Nucleus accumbens (tissue), 56 donors: ENCODE measurements at places on chromosomes 5 and 9.

DNA sequence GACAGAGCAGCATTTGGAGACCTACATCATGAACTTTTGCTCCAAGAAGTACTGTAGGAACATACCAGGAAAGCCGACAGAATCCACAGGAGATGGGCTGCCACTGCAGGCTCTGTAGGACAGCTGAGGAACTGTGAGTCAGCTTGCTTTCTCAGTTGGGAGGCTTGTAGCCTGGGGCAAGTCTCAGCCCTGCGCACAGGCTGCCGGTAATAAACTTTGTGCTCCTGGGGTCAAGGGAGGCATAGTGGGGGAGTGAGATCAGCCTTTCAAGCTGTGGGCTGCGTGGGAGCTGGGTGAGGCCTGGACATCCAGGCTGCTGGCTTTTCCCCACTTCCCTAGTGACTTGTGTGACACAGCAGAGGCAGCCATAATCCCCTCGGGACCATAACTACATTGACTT is 718.0 kb upstream of the CDH10 start:
- no peak for DNase-seq

- no peak for DNase-seq
These were observed 9.0 kb downstream of the LCP2 start for GRCh38 chr5:170288551-170288950.

DNA sequence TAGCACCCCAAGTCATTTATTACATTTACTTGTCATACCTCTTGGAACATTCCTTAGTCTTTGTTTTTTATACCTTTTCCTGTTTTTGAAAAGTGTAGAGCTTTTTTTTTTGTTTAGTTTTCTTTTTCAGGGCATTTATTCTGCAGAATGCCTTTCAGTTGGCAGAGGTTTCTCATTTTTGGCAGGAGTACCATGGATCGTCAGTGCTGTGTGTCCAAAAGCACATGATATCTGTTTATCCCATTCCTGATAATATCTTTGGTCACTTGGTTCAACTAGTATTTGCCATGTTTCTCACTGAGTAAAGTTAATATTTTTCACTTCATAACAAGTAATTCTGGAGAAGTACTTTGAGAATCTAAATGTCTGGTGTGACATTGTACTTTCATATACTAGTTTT is 10.7 kb downstream of the OGN start:
- no peak for DNase-seq

DNA sequence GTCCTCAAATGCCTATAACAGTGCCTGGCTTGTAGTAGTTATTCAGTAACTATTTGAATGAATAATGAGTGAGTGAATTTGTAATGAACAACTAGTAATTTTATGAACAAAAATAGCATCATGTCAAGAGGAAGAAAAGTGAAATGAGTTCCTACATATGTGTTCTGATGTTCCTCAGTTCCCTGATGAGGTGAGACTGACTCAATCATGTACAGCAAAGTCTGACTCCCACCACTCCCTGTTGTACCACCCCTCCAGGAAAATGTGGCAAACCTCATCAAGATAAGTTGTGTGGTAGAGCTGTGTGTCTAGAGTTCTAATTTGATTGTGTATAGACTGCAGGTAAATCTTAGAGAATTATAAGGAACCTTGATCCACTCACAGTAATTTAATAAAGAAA is 201.6 kb downstream of the GOLPH3 start:
- no peak for DNase-seq

DNA sequence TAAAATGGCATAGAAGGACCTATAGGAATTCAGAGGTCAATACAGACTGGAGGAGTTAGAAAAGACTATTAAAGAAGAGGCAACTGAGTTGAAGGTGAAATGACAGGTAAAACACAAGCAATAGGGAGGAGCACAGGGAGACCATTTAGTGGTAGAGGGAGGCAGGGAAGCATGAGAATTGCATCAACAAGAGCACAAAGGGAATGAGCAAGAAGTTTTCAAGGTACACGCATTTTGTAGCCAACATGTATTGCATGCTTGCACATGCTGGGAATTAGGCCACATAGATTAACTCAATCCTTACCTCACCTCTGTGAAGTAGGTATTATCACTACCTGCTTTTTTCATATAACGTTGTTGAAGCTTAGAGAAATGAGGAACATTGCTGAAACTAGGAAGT is 42.3 kb downstream of the PLPP1 start:
- no peak for DNase-seq

DNA sequence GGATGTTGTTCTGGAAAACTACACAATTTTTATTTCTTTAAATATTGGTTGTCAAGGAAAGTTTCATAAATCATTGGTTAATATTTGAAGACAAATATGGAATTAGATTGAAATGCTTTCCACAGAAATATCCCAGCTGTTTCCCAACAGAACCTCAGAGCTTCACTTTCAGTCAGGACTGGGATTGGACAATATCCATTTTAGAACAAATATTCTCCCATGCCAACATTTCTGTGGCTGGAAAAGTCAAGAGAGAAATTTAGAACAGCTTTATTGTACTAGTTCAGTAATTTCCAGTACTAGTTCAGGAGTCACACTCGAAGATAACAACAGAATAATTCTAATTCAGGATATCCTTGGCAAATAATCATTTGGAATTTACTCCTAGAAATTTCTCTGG is 116.1 kb upstream of the TUT7 start:
- DNase-seq, result no peak

DNA sequence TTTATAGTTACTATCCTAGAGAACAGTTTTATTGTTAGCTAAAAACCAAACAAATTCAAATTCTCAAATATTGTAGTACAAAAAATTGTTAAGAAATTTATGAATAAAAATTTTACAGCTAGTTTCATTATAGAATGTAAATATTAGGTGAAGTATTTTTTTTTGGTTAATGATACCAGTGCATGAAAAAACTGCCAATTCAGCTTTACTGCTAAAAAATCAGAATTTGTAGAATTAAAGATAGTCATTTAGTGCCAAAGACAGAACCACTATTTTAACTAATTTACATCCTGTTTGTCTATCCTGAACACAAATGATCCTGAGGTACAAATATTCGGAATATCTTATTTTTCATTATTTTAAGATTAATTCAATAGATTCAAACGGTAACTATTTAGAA is 202.6 kb downstream of the FER start:
- DNase-seq, result no peak

DNA sequence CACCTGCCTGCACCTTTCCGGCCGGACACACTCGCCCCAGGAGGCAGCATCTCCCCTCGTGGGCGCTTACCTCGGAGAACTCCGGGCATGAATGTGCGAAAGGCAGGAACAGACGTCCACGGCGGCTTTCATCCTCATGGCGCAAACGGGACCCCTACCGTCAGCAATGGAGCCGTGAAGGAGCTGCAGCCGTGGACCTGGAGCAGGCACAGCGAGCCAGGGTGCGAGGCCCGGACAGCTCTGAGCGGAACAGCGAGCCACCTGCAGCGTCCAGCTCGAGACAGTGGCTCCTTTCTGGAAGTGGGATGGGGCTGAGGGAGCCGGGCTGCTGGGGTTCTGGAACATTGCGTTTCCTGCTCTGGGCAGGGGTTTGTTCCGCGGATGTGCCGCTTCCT is 7.8 kb upstream of the SLC6A19 start:
- DNase-seq, result no peak

DNA sequence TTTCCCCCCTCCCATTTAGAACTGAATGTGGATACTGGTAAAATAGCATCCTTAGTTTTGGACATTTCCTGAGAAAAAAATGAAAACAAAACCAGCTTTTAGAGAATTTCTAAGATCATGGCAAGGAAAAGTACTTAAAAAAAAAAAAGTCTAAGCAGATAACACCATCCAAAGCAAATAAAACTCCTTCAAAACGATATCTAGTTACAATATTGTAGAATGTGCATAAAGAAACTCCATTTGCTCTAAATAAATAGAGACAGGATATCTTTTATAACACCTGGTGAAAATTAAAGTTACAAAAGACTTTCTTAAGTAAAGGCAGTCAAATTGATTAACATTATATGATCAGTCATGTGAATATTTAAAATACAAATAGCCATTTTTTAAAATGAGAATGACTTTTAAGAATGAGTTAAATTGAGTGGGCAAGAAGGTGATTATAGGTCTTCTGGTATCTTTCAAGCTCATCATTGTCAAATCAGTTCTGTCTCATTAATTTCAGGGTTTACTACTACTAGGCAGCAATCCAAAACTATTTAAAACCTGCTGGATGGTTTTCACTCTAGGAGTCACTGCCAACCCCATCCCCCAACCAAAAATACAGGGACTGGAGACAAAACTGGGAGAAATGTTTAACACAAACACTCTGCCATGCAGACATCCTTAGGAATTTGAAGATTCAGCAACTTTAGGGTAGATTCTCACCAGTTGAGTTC is 382.6 kb downstream of the ADGRV1 start:
- DNase-seq, result no peak
